Tibial nerve (tissue), 4 donors: ENCODE measurements at places on chromosomes 6 and 20. TPM values are rescaled to one million over a fixed set of nuclear protein-coding genes. Genes with fewer than 3 reads are reported as not detected.

DNA sequence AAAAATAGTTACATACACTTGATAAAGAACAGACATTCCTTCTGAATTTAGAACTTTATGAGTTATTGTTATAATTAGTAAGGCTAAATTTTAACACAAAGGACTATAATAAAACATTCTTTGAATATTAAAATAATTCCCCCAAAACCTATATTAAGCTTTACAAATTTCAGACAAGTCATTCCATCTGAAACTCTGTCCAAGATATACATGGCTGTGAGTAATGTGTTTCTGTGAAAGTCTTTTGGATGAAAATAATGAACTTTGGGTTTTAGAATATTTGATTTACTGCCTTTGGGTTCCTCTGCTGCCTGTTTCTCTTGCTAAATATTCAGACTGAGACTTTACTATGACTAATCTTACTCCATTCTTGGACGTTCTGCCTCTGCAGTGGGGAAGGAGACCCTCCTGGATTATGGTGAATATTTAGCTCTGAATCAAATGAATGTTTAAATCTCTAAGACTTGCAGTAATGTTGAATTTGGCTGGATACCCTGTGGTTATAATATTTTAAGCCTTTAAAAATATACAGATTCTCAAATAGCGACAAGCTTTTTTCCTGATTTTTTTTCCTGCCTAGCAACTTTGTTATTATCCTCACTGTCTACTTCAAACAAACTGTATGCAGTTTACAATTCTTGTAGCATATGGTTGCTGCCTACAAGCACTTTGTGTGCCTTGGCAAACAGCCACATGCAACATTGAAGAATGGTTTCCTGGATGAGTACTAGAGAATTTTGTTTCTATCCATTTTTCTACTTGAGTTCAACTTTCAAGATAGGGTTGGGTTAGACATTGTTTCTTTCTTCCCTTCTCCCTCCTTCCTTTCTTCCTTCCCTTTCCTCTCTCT, 51.4 kb downstream of the TXLNB start:
- no peaks in the 10 kb centered on the region for H3K4me1 ChIP-seq
- H3K27ac ChIP-seq: no peak overlapping the region
- H3K27me3 ChIP-seq: no peaks in the 10 kb centered on the region
- DNase-seq: no peak
- H3K4me3 ChIP-seq: no peak overlapping the region
- no peaks in the 10 kb centered on the region for H3K36me3 ChIP-seq

GRCh38 chr20:58308290-58308679, 1.2 kb upstream of the RAB22A start:
- no peaks in the 10 kb centered on the region for H3K36me3 ChIP-seq
- DNase-seq: no peak
- peak overlapping the region; percentile 87 for H3K4me3 ChIP-seq
- no peaks in the 10 kb centered on the region for H3K27me3 ChIP-seq

DNA sequence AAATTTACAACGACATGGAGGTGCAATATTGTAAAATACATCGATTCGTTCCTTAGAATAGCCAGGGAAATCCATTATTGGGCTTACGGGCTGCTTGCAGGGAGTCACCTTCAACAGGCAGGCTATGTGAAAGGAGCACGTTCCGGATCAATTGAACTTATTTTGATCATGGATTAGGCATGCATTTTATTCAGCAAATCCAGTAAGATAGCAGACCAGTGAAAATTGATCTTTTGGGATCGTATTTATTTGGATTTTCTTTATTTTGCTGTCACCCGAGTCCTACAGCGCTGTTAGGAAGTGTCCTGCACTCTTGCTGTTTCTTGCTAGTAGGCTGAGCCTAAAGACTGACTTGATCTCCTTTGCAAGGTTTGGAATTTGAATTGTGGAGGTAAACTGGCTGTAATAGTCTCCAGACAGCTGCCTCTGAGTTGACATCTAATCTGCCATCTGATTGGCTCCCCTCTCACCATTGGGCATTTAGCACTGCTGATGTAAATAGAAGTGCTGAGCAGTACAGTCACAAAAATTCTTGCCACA, 3.0 kb downstream of the ARID1B start:
- peaks cover 33% of the 10 kb centered on the region for H3K4me1 ChIP-seq
- H3K36me3 ChIP-seq: no peaks in the 10 kb centered on the region
- no peaks in the 10 kb centered on the region for H3K27me3 ChIP-seq
- H3K27ac ChIP-seq: peak overlapping the region; percentile 98
- H3K4me3 ChIP-seq: peak overlapping the region; percentile 95

DNA sequence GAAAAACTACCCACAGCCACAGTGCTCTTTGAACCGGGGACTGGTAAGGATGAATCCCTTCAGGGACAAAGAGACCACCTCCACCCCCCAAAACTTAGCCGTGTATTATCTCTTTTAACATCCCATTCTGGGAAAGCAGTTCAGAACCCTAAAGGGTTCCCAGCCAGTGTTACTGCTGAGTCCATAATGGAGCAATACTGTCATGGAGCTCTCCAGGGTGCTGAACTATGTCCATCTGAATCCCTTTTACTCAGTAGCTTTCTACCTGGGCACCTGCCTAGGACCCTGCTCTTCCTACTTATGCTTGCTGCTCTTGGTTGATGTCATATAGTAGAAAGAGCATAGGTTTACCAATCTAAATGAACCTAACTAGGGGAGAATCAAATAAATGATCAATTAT, 22.3 kb upstream of the SAYSD1 start:
- no peak overlapping the region for H3K27ac ChIP-seq
- no peaks in the 10 kb centered on the region for H3K27me3 ChIP-seq
- DNase-seq: no peak
- no peak overlapping the region for H3K4me3 ChIP-seq
- H3K36me3 ChIP-seq: peaks cover 6% of the 10 kb centered on the region

DNA sequence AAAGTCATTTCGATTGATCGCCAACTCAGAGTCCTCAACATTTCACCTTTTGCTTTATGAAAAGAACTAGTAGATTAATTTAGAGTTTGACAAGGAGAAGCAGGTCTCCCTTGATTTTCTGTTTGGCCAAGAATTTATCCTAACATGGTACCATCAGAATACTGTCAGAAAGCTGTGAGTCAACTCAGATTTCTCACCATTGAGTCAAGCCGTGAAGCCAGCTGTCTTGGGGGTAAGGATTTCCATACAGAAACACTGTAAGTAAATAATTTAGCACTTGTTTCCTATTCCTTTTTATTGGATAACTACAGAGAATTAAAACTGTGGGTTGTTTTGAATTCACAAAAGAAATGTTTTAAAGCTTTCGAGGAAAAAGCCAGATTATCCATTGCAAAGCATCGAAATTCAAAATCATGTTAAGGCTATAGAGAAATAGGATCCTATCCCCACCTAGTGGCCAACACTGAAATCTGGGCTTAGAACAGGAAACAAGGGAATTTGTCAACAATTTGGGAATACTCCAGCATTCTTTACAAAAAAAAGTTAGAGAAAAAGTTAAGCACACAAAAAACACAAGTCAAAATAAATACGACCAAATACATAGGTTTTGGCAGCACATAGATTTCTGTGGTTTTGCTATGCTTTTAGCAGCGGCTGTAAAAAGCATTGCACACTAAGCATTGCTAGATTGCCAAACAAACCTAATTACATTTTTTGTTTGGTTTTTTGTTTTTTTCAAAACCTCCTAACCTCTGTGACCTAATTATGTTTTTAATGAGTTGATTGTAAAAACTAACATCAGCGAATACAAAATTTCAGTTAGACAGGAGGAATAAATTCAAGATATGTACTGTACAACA, 44.2 kb downstream of the COL11A2 start:
- H3K27me3 ChIP-seq: no peaks in the 10 kb centered on the region
- no peaks in the 10 kb centered on the region for H3K36me3 ChIP-seq
- peak; percentile 59 for DNase-seq
- H3K4me1 ChIP-seq: no peaks in the 10 kb centered on the region
- H3K4me3 ChIP-seq: no peak overlapping the region
- H3K27ac ChIP-seq: no peak overlapping the region

GRCh38 chr20:61436667-61437279, 184.7 kb downstream of the CDH4 start:
- no peaks in the 10 kb centered on the region for H3K27me3 ChIP-seq
- H3K36me3 ChIP-seq: no peaks in the 10 kb centered on the region
- no peak overlapping the region for H3K4me3 ChIP-seq
- peak overlapping the region; percentile 66 for H3K27ac ChIP-seq
- H3K4me1 ChIP-seq: peaks cover 25% of the 10 kb centered on the region

- H3K27ac ChIP-seq: no peak overlapping the region
- no peaks in the 10 kb centered on the region for H3K36me3 ChIP-seq
- no peaks in the 10 kb centered on the region for H3K27me3 ChIP-seq
- DNase-seq: no peak
- no peak overlapping the region for H3K4me3 ChIP-seq
Observed at GRCh38 chr6:148431413-148431812, 88.8 kb downstream of the SASH1 start.

GRCh38 chr6:12132351-12133222, 120.5 kb downstream of the HIVEP1 start:
- peaks cover 5% of the 10 kb centered on the region for H3K4me1 ChIP-seq
- H3K36me3 ChIP-seq: peaks cover 17% of the 10 kb centered on the region
- no peak overlapping the region for H3K4me3 ChIP-seq
- DNase-seq: no peak
- H3K27me3 ChIP-seq: no peaks in the 10 kb centered on the region

DNA sequence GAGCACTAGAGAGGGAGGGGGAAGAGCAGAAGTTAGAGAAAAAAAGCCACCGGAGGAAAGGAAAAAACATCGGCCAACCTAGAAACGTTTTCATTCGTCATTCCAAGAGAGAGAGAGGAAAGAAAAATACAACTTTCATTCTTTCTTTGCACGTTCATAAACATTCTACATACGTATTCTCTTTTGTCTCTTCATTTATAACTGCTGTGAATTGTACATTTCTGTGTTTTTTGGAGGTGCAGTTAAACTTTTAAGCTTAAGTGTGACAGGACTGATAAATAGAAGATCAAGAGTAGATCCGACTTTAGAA, 2.0 kb downstream of the ID4 start:
- H3K27ac ChIP-seq: peak overlapping the region; percentile 97
- no peaks in the 10 kb centered on the region for H3K36me3 ChIP-seq
- peak overlapping the region; percentile 82 for H3K4me3 ChIP-seq
- H3K27me3 ChIP-seq: peaks cover 7% of the 10 kb centered on the region
- no peak for DNase-seq

- H3K36me3 ChIP-seq: no peaks in the 10 kb centered on the region
- H3K27ac ChIP-seq: no peak overlapping the region
- peaks cover 4% of the 10 kb centered on the region for H3K27me3 ChIP-seq
- H3K4me3 ChIP-seq: no peak overlapping the region
- DNase-seq: no peak
Observed at GRCh38 chr6:166751051-166751595, 124.1 kb upstream of the RPS6KA2 start.

GRCh38 chr20:49344975-49345374, 67.1 kb upstream of the ZNFX1 start:
- peak; percentile 21 for DNase-seq
- H3K27me3 ChIP-seq: no peaks in the 10 kb centered on the region
- no peaks in the 10 kb centered on the region for H3K36me3 ChIP-seq
- no peak overlapping the region for H3K4me3 ChIP-seq
- H3K4me1 ChIP-seq: no peaks in the 10 kb centered on the region

DNA sequence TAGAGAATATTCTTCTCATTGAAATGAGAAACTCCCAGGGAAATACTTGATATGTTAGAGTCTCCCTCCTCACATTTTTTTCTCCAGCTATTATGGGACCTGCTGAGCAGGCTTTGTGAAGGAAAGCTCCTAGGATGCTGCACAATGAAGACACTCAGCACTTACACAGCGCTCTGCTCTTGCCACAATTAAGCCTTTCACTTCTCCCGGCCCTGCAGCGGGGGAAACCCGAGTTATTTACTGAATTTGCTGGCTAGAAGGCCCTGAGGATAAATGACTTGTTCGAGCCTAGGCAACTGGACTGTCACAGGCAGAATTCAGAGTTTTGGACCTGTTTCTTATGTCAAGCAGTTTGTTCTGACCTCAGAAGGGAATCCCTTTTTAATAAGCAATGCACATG, 102.0 kb downstream of the MAP3K7 start:
- no peaks in the 10 kb centered on the region for H3K36me3 ChIP-seq
- no peak for DNase-seq

DNA sequence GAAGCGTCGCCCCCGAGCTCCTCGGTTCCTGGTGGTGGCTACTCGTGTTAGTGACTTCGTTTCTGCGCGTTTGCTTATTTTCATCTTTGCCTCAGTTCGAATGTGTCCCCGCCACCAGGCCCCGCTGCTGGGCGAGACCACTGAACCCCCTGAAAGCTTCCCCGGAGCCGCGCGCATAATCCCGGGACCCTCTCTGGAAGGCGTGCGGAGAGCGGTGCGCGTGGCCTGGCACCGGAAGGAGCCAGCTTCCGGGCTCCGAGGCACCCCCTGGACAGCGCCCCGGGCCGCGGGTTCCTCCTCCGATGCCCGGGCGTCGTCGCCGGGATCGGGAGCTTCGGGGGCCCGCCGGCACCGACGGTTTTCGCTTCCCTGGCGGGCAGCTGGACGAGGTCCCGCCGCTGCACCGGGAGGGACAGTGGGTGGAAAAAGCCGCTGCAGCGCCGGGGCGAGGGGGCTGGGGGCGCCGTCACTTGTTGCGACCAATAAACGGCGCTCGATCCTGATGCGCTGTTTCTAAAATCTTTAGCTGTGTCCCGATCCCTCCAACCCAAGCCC, 643 bp upstream of the SLC35D3 start:
- DNase-seq: no peak
- peaks cover 71% of the 10 kb centered on the region for H3K27me3 ChIP-seq
- no peak overlapping the region for H3K27ac ChIP-seq
- peaks cover 7% of the 10 kb centered on the region for H3K36me3 ChIP-seq

- H3K4me1 ChIP-seq: peaks cover 8% of the 10 kb centered on the region
- H3K27me3 ChIP-seq: no peaks in the 10 kb centered on the region
- H3K36me3 ChIP-seq: no peaks in the 10 kb centered on the region
- H3K27ac ChIP-seq: peak overlapping the region; percentile 5
- no peak overlapping the region for H3K4me3 ChIP-seq
Observed at GRCh38 chr6:1873781-1874180, 264.1 kb downstream of the FOXC1 start.

DNA sequence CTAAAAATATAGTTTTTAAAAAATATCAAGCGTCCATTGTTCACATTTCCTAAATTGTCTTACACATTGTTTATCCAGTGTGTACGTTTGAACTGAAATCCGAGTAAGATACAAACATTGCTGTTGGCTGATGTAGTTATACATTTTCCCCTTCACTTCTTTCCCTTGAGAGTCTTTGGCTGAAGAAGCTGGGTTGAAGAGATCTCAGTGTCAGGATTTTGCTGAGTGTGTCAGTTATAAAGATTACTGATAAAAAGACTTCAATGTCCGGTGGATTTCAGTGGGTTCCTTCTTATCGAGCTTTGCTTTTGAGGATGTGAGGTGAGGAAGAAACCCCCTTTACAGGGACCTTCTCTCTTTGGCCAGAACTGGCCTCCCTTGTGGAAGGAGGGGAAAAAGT, 20.5 kb downstream of the RFPL4B start:
- no peak for DNase-seq
- no peak overlapping the region for H3K27ac ChIP-seq
- no peaks in the 10 kb centered on the region for H3K36me3 ChIP-seq

GRCh38 chr20:35823147-35823546, 51.3 kb downstream of the PHF20 start:
- no peaks in the 10 kb centered on the region for H3K27me3 ChIP-seq
- H3K27ac ChIP-seq: no peak overlapping the region
- H3K4me1 ChIP-seq: peaks cover 39% of the 10 kb centered on the region
- no peak for DNase-seq
- H3K4me3 ChIP-seq: no peak overlapping the region

APOBEC2 gene
- not detected for total RNA-seq

TCF15 gene
- total RNA-seq: not detected

PGC gene
- not detected for total RNA-seq

PLCB1 gene
- 52.8 TPM for total RNA-seq

SIRPA gene
- total RNA-seq: 31.7 TPM

CST2 gene
- total RNA-seq: 0.98 TPM

RAET1L gene
- total RNA-seq: not detected

ARMC2 gene
- total RNA-seq: 3.1 TPM

RAD21L1 gene
- not detected for total RNA-seq
